Type B pancreatic cell (in vitro differentiated cells): ENCODE measurements at places on chromosomes 3 and 15.

- DNase-seq: no peak
These were observed 26.5 kb downstream of the IGSF10 start for GRCh38 chr3:151434151-151434890.

GRCh38 chr3:29334706-29335105 lies 53.8 kb downstream of the RBMS3 start:
- no peak for DNase-seq

DNA sequence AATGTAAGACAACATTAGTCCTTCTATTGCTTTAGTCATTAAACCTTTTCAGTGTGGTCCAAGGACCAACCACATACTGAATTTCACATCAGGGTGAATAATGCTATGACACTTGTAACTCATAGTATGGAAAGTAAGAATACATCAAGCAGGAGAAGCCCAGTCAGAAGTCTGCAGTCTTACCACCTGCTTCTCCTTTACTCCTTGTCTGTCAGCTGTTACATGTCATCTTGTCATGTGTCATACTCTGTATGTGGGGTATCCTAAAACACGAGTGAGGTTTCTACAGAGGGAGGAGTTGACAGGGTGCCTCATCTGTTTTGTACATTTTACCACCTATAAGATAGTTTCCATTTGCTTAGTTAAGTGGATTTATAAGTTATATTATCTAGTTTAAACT lies 32.8 kb upstream of the EID1 start:
- no peak for DNase-seq

DNA sequence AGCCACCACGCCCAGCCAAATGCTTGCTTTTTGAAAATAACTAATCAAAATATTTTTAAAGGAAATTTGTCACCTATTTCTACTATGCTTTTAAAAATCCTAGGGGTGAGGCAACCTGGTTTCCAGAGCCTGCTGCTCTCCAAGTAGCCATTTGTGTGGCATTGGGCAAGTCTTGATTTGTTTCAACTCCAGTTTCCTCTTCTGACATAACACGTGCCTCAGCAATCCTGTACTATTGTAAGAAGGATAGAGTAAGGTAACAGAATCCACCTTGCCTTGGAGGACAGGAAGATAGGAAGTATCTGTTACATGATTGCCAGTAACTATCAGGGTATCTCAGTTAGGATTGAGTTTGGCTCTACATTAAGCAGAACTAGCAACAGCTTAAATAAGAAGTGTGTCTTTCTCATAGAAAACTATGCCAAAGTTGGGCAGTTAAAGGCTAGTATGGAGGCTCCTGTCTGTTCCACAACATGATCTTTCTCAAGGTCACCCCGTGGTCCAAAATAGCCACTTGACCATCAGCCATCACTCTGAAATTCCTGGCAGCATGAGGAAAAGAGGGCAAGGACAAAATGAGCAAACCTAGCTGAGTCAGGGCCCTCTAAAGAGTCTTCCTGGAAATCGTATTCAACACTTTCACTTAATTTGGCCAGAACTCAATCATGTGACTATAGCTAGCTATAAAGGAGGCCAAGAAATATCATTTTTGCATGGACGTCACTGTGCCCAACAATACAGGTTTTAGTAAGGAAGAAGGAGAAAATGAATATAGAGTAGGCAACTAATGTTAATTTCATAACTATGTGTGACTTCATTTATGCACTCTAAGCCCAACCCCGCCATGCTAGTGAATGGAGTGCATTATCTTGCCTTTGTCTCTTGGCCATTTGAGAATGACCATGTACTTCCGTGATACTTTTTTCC lies 66.1 kb downstream of the HMG20A start:
- DNase-seq: no peak

DNA sequence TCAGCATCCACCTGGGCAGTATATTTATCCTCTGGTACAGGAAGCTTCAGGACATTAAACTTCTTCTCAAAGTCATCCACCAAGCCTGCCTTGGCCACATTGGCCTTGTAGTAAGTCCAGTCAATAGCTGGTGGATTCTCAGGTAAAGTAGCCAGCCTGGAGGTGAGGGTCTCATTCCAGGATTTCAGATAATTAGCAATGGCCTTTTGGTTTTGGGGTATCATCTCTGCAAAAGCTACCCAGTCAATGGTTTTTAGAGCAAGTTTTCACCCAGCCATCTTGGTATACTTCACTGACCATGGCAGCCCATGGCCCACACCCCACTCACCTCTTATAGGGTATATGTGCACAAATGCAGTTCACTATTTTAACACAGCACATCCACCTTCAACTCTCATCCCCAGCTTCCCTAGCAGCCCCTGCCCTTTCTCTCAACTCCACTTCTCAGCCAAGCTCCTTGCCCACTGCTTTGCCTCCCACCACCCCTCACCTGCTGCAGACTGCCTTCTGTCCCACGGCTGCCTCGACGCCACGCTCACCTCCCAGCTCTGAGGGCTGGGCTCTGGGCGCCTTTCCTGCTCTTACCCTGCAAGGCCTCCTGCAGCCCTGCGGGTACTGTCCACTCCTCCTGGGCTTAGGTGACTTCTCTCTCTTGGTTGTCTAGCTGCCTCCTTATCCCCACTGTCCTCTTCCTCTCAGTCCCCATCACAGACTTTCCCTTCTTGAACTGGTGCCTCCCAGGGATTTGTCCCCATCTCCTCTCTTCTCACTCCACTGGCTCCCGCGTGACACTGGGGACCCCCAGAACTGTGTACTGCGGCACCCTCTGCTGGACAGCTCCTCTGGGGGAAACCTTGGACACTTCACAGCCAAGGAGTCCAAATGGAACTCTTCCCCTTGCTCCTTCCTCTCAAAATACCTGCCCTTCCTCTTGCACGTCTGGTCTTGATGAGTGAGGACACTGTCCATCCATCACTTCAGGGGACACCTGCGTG lies 1.7 kb upstream of the TGM5 start:
- peak; percentile 60 for DNase-seq
